ENCODE measurements at places on chromosomes 4 and X.

- no peak for DNase-seq
Measured at GRCh38 chr4:184293552-184293951, 75.9 kb upstream of the ENPP6 start.

DNA sequence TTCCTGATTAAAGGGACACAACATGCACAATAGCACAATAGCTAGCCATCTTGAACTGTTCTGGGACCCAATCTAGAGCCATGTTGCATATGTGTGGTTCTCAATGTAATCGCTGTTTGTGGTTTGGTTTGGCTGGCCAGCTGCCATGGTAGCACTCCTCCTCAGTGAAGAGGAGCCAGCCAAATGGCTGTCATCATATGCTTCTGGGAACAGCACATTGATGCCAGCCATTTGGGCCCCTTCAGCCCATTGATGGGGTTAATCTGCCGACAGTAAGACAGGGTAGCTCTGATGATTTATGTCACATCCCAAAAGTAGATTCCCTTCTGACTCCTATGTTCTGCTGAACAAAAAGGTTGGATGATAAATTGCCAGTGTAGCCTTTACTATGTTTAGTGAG, 48.5 kb downstream of the AWAT2 start:
- DNase-seq: no peak

DNA sequence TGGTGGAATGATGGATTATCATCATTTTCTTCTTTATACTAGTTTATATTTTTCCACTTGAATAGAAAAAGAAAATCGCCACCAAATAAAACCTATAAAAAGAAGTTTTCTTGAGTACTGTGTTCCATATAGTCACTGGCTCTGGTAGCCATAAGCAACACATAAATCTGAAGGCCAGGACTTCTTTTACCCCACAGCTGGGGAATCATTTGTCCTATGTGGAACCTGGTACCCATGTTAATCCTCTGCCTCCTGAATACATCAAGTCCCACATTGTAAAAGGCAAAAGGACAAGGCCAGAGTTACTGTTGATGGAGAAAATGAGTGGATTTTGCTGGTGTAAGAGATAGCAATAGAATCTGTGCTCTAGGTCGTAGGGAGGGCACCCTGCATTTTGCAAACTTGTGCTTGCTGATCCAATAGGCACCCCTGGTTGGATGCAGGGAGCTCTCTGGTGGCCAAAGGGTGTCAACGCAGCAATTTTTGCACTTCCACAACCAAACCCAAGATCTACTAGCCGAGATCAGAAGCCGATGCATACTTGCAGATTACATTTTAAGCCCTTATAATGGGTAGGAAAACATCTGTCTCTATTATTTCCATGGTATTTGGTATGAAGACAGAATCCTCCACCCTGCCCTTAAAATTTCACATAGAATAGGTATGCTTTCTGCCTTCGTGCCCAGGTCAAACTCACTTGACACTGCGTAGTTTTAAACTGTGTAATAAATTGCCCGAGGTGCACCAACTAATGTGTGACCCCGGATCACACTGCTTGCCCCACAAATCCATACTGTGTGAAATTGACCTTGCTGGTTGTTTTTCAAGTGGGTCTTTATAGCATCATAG, 146.2 kb upstream of the SCML1 start:
- peak; percentile 31 for DNase-seq

DNA sequence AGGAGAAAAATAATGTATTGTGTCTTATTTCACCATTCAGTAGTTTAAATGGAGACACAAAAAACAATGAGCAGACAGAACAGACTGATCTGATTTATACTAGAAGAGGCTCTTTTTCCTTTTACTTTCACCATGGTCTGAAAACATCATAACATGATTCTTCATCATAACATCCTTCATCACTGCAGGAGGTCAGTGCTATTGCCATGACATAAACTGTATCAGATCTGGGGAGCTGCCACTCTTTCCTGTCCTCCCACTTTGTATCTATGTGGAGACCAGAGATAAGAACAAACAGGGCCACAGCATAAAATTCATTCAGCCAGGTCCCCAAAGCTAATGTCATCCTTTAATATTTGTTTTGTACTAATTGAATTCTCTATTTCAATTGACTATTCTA, 25.2 kb downstream of the SOD3 start:
- no peak for DNase-seq
